Right atrium auricular region (tissue), 2 donors: ENCODE measurements at places on chromosomes 11 and 22.

DNA sequence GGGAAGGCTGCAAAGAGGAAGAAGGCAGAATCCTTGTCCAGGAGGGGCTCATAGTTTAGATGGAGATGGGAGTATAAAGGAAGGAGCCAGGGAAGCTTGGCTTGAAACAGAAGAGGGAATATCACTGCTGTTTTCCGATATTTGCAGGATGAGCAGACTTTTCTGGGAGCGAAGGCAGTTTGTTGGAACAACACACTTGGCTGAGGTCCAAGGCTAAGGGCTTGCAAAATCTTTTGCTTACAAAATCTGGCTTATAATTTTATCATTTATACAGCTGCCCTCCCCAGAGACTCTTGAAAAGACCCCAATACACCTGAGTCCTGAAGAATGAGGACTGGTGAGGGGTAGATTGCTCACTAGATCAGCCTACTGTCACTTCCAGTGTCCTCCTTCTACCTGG is 174.8 kb downstream of the NELL1 start:
- H3K27me3 ChIP-seq = no peaks in the 10 kb centered on the region
- no peak for DNase-seq
- no peaks in the 10 kb centered on the region for H3K4me1 ChIP-seq
- no peaks in the 10 kb centered on the region for H3K36me3 ChIP-seq

DNA sequence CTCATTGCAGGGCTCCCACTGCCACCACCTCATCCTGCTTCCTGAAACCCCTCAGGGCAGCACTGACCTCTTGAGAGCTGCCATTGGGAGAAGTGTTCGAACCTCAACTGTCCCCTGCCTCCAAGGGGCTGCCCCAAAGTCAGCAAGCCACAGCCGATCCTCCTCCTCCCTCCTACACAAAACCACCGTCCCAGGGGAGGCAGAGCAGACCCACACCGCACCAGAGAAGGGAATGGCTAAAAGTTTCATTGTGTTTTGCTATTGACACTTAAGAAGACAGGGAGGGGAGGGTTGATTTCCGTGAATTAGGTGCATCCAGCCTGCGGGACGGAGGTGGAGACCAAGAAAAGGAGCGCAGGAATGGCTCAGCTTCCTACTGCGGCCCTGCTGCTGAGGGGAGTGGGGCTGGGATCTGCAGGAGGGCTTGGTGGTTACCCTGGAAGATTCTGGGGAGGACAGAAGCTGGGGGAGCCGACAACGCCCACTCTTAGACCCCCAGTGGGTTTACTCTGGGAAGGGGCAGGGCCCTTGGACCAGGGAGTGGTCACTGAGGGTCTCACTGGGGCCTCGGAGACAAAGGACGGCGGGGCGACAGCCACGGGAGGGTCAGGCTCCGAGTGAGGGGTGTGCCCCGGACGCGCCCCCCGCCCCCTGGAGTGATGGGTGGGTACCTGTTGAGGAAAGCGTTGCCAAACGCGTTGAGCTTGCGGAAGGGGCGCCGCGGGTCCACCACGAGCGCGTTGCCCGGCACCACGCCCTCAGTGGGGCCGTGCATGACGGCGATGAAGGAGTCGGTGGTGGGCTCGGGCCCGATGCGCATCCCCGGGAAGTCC is 815 bp downstream of the EHD1 start:
- H3K4me1 ChIP-seq = peaks cover 70% of the 10 kb centered on the region
- H3K27me3 ChIP-seq = no peaks in the 10 kb centered on the region
- no peak for DNase-seq
- H3K4me3 ChIP-seq = peak overlapping the region; percentile 84
- peaks cover 17% of the 10 kb centered on the region for H3K36me3 ChIP-seq

GRCh38 chr11:128759168-128759567 is 65.3 kb downstream of the FLI1 start:
- no peak overlapping the region for H3K27ac ChIP-seq
- DNase-seq = no peak
- H3K4me3 ChIP-seq = no peak overlapping the region
- no peaks in the 10 kb centered on the region for H3K27me3 ChIP-seq
- H3K36me3 ChIP-seq = peaks cover 13% of the 10 kb centered on the region

- no peak overlapping the region for H3K27ac ChIP-seq
- no peaks in the 10 kb centered on the region for H3K4me1 ChIP-seq
- no peaks in the 10 kb centered on the region for H3K27me3 ChIP-seq
- no peak overlapping the region for H3K4me3 ChIP-seq
- DNase-seq = no peak
- no peaks in the 10 kb centered on the region for H3K36me3 ChIP-seq
Measured at GRCh38 chr22:34476762-34477161, 556.5 kb upstream of the LARGE1 start.

- no peak overlapping the region for H3K27ac ChIP-seq
- no peaks in the 10 kb centered on the region for H3K4me1 ChIP-seq
- no peaks in the 10 kb centered on the region for H3K27me3 ChIP-seq
- no peak overlapping the region for H3K4me3 ChIP-seq
- no peaks in the 10 kb centered on the region for H3K36me3 ChIP-seq
- no peak for DNase-seq
Measured at GRCh38 chr22:34283844-34284243, 363.6 kb upstream of the LARGE1 start.

DNA sequence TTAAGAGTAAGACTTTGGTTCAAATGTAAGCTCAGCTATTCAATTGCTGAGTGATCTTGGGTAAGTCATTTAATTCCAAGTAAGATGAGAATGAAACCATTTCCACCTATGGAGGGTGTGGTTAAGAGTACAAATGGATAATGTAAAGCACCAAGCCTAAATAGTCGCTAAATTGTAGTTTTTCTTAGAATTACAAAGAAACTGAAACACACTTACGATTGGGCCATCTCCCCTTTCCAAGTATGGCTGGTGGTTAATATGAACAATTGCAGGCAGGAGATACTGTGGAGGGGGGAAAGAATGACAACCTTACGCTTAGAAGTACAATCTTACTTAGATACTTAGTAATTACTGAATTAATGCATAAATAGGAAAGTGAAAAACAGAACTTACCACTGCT is 8.2 kb downstream of the DDX17 start:
- no peak overlapping the region for H3K27ac ChIP-seq
- peaks cover 89% of the 10 kb centered on the region for H3K36me3 ChIP-seq
- DNase-seq = no peak
- H3K4me3 ChIP-seq = no peak overlapping the region

GRCh38 chr11:78727816-78728215 is 153.2 kb upstream of the NARS2 start:
- no peaks in the 10 kb centered on the region for H3K36me3 ChIP-seq
- no peak for DNase-seq
- H3K27ac ChIP-seq = no peak overlapping the region
- H3K4me3 ChIP-seq = no peak overlapping the region

- H3K27ac ChIP-seq = no peak overlapping the region
- H3K4me1 ChIP-seq = no peaks in the 10 kb centered on the region
- no peak overlapping the region for H3K4me3 ChIP-seq
- no peaks in the 10 kb centered on the region for H3K27me3 ChIP-seq
- H3K36me3 ChIP-seq = no peaks in the 10 kb centered on the region
Measured at GRCh38 chr11:1442807-1443366, 43.7 kb downstream of the MOB2 start.

- H3K36me3 ChIP-seq = peaks cover 10% of the 10 kb centered on the region
Measured at GRCh38 chr22:31346733-31347250, 646 bp upstream of the PATZ1 start.

DNA sequence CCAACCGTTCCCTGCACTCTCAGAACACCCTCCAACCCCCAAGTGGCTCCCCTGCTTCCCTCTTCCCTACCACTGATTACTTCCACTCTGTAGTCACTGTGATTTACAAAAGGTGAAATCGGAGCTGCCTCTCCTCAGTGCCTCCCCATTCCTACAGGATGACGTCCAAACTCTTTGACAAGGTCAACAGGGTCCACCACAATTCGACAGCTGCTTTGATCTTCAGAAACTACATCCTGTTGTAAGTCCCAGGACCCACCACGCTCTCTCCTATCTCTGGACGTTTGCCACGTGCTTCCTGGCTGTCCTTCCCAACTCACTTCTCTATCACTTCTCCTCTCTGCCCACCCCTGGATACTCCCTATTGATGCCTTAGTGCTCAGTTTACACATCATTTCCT is 85.0 kb upstream of the EIF3D start:
- DNase-seq = no peak
- H3K36me3 ChIP-seq = no peaks in the 10 kb centered on the region
- H3K27ac ChIP-seq = no peak overlapping the region
- no peaks in the 10 kb centered on the region for H3K27me3 ChIP-seq

GRCh38 chr22:39309364-39309861 is 10.0 kb downstream of the RPL3 start:
- peaks cover 29% of the 10 kb centered on the region for H3K36me3 ChIP-seq
- H3K27me3 ChIP-seq = no peaks in the 10 kb centered on the region
- H3K27ac ChIP-seq = peak overlapping the region; percentile 78
